ENCODE measurements at places on chromosomes 1 and 21. TPM values are rescaled to one million over a fixed set of nuclear protein-coding genes. Genes with fewer than 3 reads are reported as not detected.

DNA sequence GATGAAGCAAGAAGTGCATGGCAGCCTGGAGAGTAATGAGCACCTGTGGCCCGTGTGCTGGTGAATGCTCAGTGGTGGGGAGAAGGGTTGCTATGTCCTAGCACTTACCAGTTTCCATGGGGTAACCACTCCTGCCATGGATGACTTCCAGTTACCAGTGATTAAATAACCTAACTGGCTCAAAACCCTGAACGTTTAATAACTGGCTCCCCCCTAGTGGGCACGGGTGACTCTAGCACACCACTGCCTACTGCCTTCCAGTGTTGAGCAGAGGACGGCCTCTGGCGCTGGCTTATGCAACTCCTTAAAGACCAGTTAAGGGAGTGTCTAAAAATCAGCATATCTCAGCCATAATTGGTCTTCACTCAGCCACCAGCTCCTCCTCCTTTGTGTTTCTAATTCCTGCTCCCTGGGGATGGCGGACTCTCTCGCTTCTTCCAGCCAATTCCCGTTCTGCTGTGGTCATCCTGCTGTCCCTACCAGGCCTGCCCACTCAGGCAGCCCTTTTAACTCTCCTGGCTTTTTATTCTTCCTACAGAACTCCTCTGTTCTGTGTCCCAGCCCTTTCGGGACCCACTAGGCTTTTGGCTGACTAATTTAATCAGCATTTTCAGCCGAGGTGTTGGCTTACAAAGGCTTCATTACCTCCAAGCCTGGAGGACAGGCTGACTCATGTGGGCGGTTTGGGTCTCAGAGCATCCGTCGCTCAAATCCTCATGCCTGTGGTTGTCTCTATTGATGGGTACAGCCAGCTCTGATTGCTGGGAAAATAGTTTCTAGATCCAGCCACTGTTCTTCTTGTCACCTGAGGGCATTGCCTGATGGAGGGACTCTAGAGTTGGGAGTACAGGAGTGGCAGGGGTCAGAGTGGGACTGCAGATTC is 332.4 kb downstream of the CAMTA1 start:
- DNase-seq, result peak; percentile 59

Gene DDX59
- polyA plus RNA-seq, result 10.5 TPM

Gene CNTN2
- not detected for polyA plus RNA-seq

Gene CLCNKB
- polyA plus RNA-seq, result 1.8 TPM

Gene DIO1
- polyA plus RNA-seq, result 24.2 TPM

DNA sequence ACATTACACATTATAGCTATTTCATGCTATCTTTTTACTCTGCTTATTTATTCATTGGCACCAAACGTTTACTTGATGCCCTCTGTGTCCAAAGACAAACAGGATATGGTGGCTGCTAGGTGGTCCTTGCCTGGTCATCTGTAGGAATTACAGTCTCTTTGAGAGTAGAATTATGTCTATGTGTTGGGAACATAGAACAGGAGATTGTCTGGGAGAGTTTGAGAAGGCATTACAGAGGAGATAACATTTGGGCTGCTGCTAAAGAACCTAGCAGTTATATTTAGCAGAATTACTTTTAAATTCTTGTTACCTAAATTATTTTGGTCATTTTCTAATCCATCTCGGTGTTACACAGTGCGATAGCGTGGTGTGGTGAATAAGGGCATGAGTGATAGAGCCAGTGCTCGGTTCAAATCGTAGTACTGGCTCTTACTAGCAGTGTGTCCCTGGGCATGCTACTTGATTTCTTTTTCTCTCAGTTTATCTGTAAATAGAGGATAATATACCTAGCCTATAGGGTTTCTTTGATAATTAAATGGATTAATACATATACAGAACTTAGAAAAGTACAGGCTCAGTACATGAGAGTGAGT is 20.5 kb downstream of the RRP15 start:
- DNase-seq, result no peak

DNA sequence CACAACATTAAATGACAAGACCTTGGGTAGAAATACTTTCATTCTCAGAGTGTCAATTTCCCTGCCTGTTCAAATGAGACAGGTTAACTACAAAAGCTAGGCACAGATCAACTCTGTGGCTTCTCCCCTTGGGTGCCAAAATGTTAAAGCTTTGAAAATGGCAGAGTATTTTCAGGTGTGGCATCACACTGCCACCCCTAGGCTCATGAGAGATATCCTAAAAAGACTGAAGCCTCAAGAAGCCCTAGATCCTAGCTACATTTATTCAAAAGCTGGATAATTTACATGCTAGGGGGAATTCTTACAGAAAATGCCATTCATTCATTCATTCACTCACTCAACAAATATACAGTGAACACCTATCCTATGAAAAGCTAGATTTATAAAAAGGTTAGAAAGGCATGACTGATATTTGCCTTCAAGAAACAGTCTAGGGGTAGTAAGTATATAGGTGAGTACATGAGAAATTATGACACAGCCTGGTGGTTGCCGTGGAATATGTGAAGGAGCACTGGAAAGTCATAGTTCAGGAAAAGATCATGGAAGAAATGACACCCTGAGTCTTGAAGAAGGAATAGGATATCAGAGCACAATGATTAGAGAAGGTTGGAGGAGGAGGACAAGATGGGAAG is 15.9 kb upstream of the RAB4A start:
- DNase-seq, result peak; percentile 49

Gene CDK18
- 20.0 TPM for polyA plus RNA-seq

DNA sequence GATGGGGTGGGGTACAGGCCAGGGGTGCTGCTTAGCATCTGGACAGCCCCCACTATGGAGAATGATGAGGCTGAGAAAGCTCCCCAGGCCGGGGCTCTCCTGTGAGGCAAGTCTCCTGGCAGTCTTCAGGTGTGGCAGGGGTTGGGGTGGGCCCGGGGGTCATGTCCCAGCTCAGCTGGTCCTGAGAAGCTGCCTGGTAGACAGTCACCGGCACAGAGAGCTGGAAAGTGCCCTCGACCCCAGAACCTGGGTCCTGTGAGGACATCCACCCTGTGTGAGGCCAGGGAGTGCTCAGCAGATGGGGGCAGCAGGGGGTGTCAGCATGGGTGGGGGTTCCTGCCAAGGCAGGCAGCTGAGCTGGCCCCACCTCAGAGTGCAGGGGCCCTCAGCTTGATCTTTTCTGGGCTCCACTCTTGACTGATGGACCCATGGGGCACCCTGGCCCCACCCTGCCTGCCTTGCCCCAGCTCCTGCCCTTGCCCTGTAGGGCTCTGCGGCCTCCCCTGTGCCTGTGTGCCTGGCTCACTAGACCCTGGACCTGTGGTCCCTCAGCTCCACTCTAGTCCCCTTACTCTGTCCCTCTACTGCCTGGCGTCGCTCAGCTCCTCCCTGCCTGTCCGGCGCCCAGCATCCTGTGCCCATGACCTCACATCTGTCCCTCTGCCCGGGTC is 5.8 kb downstream of the IBA57 start:
- no peak for DNase-seq

GRCh38 chr1:89552471-89553081 is 27.9 kb downstream of the LRRC8B start:
- DNase-seq, result no peak

Gene TSTD1
- polyA plus RNA-seq, result 101 TPM

GRCh38 chr1:22443332-22443731 is 8.3 kb upstream of the ZBTB40 start:
- no peak for DNase-seq

DNA sequence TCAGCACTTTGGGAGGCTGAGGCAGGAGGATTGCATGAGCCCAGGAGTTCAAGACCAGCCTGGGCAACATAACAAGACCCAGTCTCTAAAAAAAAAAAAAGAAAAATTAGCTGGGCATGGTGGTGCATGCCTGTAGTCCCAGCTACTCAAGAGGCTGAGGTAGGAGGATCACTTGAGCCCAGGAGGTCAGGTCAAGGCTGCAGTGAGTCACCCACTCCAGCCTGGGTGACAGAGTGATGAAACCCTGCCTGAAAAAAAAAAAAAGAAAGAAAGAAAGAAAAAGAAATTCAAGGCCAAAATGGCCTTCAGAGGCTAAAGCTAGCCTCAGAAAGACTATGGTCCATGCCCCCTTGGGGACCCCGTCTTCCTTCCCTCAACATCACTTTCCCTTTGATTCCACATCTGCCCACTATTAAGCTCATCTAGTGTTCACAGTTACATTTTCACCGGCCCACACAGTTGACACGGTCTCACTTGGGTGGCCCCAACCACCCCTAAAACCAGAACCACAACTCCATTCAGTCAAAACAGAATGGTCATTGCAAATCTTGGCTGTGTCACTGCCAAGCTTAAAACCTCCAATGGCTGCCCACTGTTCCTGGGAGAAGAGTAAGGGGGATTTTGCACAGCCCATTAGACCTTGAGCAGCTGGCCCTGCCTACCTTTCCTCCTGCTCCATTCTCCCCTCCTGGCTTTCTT is 2.1 kb upstream of the CAPN8 start:
- no peak for DNase-seq

- DNase-seq, result no peak
These were observed at the start of gene CSF3R for GRCh38 chr1:36482724-36483388. Gene CSF3R, minus strand, starts transcription at chr1:36482913. Its CDS starts 3,417 bp downstream, at chr1:36479496.

GRCh38 chr21:28828021-28828420 is 164.7 kb downstream of the LTN1 start:
- DNase-seq, result no peak

DNA sequence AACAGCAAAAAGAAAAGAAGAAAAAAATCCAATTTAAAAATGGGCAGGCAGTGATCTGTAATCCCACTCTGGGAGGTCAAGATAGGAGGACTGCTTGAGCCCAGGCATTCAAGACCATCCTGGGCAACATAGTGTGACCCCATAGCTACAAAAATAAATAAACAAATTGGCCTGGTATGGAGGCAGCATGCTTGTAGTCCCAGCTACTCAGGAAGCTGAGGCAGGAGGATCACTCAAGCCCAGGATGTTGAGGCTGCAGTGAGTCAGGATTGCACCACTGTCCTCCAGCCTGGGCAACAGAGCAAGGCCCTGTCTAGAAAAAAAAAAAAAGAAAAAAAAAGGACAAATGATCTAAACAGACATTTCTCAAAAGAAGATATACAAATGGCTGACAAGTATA is 99.6 kb downstream of the EIF4G3 start:
- no peak for DNase-seq

DNA sequence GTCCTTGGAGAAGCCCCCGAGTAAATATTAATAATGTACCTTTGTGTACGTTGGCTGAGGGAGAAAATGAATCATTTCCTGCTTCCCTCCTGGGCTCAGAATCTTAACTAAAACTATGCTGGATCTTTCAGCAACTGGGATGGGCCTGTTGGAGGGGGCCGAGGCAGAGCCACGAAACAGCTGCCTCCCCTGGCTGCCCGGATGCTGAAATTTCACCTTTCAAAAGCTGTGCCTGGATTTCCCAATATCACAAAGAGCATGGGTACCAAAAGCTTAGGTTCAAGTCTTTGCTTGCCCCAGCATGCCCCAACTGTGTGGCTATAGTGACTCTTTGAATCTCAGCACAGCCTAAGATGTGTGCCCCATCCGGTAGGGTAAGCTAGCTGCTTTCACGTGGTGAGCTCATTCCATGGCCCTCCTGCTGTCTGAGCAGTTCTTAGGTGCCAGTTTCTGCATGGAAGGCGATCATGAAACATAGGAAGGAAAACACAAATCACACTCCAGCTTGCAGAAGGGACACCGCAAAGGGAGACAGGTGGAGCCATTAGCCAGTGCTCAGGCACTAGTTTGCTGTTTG is 473.5 kb downstream of the PTPRU start:
- DNase-seq, result no peak

DNA sequence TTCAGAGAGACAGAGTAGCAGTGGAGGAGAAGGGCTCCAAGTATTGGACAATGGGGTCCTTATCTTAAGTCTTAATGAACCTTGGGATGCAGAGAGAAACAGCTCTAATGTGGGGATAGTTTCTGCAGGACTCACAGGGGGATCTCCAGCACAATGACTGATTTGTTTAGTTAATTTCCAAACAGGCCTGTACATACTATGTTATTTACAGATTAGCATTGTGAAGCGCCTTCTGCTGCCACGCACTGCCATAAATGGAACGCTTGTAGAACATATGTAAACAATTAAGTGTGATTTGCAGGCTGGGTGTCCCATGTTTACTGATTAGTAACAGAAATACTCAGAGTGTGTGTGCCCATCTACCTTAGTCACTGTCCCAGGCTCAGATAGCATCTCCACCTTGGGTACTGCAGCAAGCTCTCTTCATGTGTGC is 56.1 kb downstream of the NTPCR start:
- no peak for DNase-seq

GRCh38 chr1:64502931-64503330 is 33.0 kb downstream of the CACHD1 start:
- DNase-seq, result no peak

GRCh38 chr1:86906419-86906818 is 7.5 kb downstream of the SELENOF start:
- DNase-seq, result peak; percentile 56

- no peak for DNase-seq
These were observed 19.5 kb upstream of the SHE start for GRCh38 chr1:154521695-154522094.

Gene NKAIN1
- 1.8 TPM for polyA plus RNA-seq

Gene NPPB
- 6.7 TPM for polyA plus RNA-seq

Gene CCT3
- polyA plus RNA-seq, result 166 TPM

DNA sequence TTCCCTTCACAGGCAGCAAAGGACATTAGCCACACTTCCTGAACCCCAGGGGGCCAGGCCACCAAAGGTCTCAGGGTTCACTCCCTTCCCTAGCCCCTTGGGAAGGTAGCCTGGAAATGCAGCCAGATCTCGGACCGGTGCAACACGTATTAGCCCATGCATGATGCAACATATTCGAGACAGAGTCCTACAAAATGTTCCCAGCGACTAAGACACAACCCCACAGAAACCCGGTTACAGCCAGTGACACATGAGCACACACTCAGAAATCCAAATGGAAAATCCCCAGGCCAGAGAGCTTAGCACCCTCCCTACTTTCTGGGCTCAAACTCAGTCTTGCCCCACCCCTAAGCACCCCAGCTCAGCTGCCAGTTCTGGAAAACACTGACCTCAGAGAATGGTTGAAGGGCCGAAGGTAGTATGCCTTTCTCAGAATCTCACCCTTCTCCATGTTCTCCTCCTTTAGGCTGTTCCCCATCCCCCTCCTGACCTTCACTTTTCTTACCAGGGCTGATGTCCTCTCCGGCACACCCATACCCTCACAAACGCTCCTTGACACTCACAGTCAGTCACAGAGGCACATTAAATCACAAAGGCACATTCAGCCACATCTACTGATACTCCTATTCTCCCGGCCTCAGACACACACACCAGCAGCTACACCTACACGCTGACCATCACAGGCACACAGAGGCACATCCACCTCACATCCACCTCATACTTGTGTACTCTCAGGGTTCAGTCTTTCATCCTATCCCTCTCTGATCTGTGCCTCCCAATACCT is at the start of gene TSPAN1:
Gene TSPAN1, plus strand, starts transcription at position 640 of the 784 bp plus-strand sequence. CDS start 6,021 bp downstream, outside the sequence.
- DNase-seq, result peak; percentile 68

DNA sequence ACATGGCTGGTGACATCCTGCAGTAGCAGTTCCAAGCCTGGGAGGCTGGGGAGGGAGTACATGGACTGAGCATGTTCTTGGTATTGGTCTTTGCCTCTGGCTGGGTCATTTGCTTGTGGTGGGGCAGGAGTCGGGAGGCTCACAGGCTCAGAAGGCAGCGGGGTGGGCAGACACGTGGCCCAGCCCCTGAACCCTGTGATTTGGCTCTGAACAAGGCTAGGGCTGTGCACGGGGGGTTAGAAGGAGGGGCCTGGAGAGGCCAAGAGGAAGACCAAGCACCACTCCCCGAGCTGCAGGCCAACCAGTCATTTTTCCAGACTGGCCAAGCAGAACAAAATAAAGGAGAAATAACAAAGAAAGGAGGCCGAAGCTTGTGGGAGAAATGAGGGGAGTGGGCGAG is 9.7 kb upstream of the PRELP start:
- no peak for DNase-seq

Gene OR2T5
- not detected for polyA plus RNA-seq

Gene HLX
- 5.9 TPM for polyA plus RNA-seq

Gene PROX1
- polyA plus RNA-seq, result 6.7 TPM

- DNase-seq, result no peak
These were observed 181.6 kb downstream of the PTPRU start for GRCh38 chr1:29417971-29418370.
